ENCODE measurements at places on chromosomes 3 and 15.

- no peak for DNase-seq
These were observed 149.1 kb upstream of the LMCD1 start for GRCh38 chr3:8352475-8352874.

- peak; percentile 11 for DNase-seq
These were observed 1.7 kb downstream of the RAB11A start for GRCh38 chr15:65870889-65871533.

GRCh38 chr3:136804813-136805212 lies 14.1 kb upstream of the SLC35G2 start:
- DNase-seq = no peak

DNA sequence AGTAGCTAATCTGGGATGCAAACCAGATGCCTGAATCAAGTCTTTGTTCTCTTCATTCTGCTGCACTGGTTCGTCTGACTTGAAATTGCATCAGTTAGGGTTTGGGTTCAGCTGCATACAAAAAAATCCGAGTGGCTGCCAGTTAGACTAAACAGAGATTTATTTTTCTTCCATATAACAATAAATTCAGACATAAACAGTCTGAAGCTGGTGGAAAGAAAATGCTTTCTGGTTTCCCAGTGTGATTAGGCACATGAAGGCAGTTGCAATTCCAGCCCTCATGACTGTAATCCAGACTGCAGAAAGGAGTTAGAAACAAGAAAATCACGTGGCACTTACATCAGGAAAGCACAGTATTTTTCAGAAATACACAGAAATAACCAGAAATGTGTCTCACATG lies 930.7 kb downstream of the MCTP2 start:
- no peak for DNase-seq

DNA sequence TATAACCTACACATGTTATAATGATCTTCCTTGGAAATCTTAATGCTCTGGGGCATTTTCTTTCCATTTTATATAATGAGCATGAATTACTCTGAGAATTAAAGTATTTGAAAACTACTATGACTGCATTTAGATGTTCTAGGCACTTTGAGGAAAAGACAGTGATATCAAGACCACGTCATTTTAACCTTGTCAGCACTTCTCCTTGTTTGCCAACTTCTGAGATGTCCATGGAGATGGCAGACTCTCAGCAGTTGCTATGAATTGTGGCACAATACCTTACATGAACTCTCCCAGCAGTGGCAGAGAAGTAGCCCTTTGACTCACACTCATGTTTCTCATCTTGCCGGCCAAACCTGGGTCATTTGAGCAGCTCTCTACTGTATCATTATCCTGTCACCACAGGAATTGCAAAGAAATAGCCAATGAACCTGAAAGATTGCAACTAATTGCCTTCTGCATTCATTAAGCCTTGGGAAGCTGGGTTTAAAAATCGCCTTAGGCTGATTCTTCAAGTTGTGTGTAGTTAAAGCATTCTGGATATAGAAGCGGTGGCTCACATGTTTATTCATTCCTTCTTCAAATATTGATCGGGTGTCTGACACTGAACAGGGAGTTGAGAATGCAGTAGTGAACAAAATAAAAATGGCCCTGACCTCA lies 272.2 kb upstream of the CFAP20DC start:
- no peak for DNase-seq

GRCh38 chr3:50166620-50167019 lies 11.5 kb downstream of the SEMA3F start:
- DNase-seq = no peak

DNA sequence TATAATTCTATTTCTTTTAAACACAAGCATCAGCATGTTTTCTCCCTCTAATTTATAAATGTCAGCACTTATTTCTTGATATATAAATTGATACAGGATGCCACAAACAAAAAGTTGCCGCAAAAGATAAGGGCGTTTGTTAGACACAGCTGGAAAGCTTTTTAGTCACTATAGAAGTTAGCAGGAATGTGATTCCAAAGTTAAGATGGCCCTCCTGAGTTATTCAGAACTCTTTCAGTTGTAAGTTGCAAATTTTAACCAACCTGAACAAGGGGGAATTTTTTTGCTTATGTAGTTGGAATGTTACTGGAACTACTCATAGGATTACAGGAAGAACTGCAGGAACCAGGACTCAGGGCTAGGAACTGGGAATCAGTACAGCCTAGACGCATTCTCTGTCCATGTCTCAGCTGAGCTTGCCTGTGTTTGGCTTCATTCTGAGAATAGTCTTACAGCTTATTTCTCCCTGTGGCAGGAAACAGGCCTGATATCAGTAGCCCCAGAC lies 166.3 kb downstream of the VGLL4 start:
- DNase-seq = no peak

DNA sequence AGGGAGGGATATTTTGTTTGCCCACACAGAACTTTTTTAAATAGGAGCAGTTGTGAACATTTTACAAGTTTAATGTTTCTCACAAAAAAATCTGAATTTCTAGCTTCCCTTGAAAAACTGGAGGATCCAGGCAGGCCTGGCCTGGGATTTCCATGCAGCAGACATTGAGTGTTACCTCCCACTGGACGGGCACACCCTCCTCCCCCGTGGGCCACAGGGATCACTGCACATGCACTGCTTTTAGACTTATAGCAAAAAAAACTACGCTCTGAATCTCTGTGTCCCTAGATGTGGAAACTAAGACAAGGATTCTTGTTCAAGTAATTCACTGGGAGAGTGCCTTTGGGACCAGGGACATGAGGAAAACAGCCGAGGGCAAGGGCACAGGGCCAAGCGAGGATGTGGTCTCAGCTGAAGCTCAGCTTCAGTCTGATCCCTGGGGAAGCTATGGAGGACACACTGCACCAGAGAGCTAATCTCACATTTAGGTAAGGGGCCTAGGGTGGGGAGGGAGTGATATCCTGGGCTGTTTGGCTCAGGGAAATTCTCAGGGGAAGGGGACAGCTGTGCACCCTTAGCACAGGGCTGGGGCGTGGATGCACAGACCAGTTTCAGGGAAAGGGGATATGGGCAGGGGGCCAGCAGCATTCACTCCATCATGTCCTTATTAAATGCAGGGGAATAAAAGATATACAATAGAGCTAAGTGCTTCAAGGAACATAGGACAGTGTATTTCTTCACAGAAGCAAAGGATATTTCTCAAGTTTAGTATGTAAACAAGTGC lies 46.0 kb downstream of the FSIP1 start:
- no peak for DNase-seq

GRCh38 chr3:43017593-43018195 lies 38.6 kb downstream of the GASK1A start:
- DNase-seq = no peak

- peak; percentile 66 for DNase-seq
These were observed 9.3 kb upstream of the NR2E3 start for GRCh38 chr15:71800835-71801745.

DNA sequence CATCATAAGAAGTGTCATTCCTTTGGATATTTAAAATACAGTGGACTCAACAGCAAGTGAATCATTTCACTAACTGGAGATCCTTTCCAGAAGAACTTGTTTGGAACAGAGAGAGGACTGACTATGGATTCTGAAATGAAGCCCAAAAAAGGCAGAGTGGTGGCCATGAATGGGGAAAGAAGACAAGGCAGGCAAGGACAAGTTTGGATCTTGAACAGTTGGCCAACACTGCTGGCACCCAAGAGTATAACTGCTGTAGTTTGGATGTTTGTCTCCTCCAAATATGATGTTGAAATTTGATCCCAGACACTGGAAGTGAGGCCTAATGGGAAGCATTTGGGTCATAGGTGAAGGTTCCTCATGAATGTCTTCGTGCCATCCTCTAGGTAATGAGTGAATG lies 686.9 kb downstream of the GRM7 start:
- no peak for DNase-seq

GRCh38 chr3:170359178-170359704 lies 1.7 kb downstream of the SKIL start:
- DNase-seq = no peak

GRCh38 chr15:58788056-58788710 lies 17.1 kb downstream of the MINDY2 start:
- no peak for DNase-seq

- DNase-seq = no peak
These were observed 12.0 kb upstream of the TASOR start for GRCh38 chr3:56694867-56695683.

DNA sequence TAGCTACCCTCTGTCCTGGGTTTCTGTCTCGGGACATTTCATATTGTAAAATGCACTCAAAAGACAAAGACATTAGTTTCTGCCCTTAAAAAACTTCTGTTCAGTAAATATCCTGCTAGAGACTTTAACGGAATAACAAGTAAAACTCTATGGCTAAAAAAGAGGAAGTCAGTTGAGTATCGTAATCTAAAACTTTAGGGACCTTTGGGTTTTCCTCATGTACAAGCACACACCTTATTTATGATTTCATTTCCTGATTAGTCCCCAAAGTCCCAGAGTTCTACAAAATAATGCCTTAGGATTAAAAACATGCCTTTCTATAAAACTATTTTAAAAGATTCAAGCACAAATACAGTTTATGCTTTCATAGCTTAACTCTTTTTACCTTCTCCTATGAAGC lies 585.9 kb downstream of the UNC13C start:
- DNase-seq = no peak

DNA sequence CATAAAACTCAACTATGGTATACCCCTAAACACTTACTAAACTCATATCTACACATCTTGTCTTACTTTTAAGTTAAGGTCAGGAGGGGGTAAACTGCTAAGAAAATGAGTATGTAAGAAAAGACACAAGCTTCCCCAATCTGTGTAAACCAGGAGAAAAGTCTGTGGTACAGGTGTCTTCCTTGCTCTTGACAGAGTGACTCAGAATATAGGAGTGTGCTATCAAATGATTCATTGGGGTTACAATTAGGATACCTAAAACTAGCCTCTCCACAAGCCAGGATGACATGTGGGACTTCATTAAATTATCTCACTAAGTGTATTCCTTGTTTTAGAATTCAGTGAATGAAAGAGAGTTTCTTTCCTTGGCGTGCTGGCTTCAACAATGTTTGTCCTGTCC lies 274.8 kb downstream of the BBX start:
- DNase-seq = no peak

DNA sequence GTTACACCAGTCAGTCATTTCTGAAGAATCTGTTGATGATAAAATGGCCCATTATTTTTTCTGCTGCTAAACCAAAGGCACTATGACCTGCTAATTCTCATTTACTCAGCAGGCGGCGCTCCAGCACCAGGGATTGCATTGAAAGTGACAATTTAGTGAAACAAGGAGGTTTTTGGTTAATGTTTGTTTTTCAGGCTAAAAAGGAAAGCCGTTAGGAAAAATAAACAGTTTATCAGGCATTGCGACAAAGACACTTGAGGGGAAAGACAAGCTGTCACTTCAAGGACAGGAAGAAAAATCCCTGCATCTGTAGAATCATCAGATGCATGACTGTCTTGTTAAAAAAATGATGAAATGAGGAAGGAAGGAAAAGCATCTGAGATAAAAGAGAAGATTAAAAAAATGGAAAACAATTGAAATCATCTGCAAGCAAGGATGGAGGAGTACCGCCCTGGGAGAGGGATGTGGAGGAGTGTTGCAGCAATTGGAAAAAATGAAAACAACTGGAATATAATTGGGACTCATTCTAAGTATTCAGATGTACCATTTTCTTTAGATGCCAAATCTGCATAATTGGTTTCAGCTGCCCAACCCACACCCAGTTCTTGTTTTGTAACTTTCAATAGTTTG lies 54.0 kb downstream of the NR1D2 start:
- peak; percentile 55 for DNase-seq

- DNase-seq = no peak
These were observed 17.0 kb downstream of the PIK3CB start for GRCh38 chr3:138817695-138818094.

GRCh38 chr3:86990012-86990733 lies 776 bp downstream of the VGLL3 start:
- peak; percentile 62 for DNase-seq

- no peak for DNase-seq
These were observed 651.2 kb downstream of the DIPK2A start for GRCh38 chr3:144622845-144623244.

DNA sequence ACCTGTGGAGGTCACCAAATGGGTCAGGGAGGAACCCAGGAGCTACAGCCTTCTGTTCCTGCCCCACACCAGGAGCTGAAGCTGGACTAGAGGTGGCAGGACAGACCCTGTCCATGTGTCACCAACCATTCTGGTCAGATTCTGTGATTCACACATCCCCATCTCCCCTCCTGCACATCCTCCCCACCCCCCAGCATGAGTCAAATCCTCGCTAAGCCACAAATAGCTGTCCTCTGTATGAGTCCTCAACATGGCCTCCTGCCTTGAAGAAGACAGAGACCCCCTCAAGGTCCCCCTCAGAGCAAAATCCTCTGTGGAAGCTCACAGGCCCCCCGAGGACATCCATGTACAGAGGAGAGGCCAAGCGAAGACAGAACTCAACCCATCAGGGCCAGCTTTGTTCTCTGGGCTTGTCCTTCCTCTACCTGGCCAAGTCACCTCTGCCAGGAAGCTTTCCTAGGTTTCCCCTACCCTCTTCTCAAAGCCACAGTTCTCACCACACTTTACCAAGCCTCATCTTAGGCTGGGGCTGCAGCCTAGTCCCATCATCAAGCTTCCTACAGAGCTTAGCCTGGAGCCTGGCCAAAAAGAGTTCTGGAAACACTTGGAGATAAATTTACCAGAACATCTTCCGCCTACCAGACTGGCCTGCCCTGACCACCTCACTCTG lies 17.1 kb downstream of the CACNA2D2 start:
- no peak for DNase-seq

DNA sequence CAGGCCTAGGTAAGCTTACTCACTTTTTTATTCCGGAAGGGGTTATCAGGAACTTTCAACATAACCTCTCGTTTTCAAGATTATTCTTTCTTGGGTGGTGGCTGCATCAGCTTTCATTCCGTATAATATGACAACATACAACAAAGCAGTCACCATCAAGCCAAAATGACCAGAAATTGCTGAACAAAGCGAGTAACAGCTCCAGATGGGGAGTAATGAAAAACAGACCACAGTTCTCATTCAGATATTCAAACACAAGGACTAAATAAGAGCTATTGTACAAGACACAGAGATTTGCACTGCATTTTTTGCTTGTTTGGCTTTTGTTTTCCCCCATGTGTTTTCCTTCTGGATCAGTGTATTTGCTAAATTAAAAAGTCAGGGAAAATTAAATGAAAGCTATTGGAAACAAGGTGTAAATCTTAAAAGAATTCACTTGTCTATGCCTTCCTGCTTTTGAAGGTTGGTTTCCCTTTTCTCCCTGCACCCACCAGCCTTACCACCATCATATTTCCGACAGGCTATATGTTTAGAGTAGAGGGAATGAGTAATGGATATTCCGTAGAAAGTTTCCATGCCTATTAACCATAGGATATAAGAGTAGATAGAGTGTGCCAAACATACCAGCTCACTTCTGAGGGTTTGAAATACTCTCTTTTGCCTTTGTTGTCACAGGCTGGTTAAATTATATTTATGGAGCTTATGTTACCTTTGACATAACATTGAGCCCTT lies 213.6 kb downstream of the RBMS3 start:
- DNase-seq = no peak

DNA sequence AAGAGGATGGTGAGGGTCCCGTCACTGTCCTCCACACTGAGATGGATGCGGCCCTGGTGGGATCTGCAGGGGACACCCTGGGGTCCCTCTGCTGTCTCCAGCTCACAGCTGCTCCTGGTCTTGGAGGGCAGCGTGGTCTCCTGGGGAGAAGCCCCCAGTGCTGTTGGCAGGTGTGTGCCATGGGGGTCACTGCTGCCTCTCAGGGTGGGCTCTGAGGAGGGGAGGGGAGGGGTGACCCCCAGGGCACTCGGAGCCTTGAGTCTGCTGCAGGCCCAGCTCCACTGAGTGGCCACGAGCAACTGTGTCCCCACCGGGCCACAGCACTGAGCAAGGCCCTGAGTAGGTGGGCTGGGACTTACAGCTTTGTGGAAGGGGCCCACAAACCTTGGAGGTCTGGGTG lies 34.7 kb downstream of the KLHL25 start:
- no peak for DNase-seq

GRCh38 chr3:15267502-15267901 lies 61.5 kb downstream of the CAPN7 start:
- no peak for DNase-seq
